ENCODE measurements at places on chromosomes 11 and 22.
A peak's percentile ranks its signal among the peaks of the same experiment; 100 is the strongest.

GRCh38 chr11:75627906-75628668 is 40.8 kb downstream of the MAP6 start:
- no peak for DNase-seq

DNA sequence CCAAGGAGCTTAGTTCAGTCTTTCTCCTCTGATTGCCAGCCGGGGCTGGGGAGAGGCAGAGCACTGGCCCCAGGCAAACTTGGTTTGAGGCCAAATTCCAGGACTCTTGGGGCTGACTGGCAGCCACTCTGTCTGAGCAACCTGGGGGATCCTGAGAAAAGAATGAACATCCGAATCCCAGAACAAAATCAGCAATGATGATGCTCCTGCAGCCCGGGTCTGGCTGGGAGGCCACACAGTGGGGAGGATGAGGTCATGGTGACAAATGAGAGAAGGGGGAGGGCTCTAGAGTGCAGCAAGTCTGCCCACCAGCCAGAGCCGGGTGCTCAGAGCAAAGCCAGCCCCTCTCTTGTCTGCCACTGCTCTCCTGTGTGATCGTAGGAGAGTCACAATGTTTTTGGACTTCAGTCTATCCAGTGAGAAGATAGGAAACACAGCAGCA is 71.8 kb upstream of the PAX6 start:
- no peak for DNase-seq

- peak; percentile 42 for DNase-seq
These were observed 8.0 kb upstream of the SLCO2B1 start for GRCh38 chr11:75142714-75143419.

DNA sequence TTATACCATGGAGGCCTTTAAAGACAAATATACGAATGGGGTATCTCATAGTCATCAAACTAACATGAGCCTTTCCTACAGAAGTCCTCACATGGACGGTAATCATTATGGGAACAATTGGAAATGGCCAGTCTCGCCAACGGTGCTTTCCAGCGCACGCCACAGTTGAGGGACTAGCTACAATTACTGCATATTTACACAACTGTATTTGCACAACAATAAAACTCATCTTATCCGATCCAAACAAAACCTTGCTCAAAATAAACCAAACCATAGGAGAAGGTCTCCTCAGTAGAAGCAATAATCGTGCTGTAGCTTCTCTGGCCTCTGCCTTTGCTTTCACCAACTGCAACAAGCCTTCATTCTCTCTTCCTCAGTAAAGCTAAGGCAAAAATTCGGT is 5.9 kb downstream of the CADM1 start:
- no peak for DNase-seq

DNA sequence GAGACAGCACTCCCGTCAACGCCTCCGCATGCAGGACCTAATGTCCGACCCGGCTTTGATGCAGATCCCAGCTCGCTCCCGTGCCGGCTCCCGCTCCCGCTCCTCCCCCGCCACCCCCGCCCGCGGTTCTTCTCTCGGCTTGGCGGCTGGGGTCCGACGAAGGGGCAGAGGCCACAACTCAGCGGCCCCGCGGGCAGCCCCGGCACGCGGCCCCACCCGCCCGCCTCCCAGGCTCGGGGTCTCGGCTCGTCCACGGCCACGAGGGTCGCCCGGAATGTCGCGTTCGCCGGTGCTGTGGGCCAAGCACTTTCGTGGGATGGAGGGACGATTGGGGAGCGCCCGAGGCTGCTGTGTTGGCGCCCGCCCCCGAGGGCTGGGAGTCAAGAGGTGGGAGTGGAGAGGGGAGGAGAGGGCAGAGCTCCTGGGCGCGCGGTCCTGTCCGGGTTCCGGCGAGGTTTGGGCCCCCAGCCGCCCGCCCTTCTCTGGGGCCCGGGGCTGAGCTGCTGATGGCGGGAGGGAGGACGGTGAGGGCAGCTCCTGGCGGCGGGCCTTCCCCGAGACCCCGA is 5.3 kb upstream of the TBX1 start:
- DNase-seq, result no peak

GRCh38 chr11:118705111-118705741 is 25.8 kb upstream of the TREH start:
- no peak for DNase-seq

GRCh38 chr11:57071829-57072228 is 83.1 kb downstream of the OR5AK2 start:
- no peak for DNase-seq

DNA sequence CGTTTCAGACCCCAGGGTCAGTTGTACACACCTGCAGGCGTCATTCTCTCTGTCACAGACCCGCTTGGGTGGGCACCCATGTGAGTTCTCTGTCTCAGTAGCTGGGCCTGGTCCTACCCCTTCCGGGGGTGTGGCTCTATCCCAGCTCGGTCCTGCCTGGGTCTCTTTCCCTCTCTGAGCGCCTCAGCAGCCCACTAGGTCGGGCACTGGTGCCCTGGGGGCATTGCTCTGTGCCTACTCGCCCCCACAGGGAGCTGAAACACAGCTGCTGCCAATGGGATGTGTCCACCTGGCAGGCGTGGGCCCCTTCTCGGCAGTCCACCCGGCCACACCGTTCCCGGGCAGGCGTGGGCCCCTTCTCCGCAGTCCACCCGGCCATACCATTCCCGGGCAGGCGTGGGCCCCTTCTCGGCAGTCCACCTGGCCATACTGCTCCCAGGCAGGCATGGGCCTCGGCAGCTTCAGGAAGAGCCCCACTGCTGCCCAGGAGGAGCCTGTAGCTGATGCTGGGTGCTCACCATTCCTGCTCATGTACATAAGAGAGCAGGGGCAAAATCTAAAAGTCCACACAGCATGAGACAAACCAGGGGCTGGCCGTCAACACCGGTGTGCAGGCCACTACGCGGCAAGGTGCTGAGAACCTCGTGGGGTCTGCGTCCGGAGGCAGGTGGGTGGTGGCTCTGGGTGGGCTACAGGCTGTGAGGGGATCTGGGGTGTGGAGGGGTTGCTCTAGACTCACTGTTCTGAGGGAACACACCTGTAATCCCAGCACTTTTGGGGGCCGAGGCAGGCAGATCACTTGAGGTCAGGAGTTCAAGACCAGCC is 12.3 kb downstream of the MLC1 start:
- DNase-seq, result no peak

DNA sequence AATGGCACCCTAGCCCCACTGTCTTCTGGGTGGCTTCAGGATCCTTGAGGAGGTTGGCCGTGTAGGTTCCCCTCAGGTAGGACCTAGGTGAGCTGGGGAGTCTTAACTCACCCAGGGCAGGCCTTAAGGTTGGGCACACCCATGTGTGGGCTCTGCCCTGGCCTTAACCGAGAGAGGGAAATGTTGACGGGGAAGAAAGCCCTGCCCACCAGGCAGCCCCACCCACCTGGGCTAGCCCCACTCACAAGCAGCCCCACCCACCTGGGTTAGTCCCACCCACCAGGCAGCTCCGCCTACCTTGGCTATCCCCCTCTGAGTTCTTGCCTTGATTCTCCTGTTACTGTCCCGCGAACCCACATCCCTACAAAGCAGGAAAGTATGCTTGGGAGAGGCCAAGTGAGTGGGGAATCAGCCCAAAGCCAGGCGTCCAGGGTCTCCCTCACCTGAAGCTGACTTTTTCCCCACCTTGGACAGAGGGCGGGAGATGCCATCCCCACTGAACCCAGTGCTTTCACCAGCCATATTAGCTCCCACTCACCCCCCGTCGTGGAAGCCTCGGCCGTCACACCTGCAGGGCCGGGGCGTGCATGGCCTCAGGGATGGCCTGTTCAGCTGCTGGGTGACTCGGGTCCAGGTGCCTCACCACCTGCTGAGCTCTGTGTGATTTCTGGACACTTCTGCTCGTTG is at the start of gene MYEOV:
MYEOV (plus strand) TSS at position 337 of the 687 bp plus-strand sequence. CDS start 1,200 bp downstream, outside the sequence.
- no peak for DNase-seq

GRCh38 chr22:31757265-31757664 is 3.4 kb downstream of the DEPDC5 start:
- no peak for DNase-seq

DNA sequence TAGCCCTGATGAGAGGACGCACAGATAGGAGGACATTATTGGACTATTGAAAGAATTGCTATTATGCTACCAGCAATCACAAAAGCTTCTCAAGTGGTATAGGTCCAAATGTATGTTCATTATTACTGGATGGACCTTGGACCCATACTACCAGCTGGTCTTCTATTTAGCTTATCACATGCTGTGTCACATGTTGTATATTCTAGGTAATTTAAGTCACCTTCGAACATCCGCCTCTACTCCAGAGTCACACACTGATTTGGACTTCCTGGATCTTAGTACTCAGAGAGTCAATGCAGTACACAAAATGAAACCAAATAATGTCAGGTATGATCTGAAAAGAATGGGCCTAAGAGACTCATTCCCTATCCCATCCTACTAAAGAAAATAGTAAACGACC is 534.0 kb upstream of the API5 start:
- DNase-seq, result no peak

GRCh38 chr11:125514336-125515101 is 18.5 kb upstream of the FEZ1 start:
- DNase-seq, result no peak

GRCh38 chr22:48393885-48394284 is 1433.8 kb downstream of the BRD1 start:
- DNase-seq, result no peak

GRCh38 chr11:118343981-118344515 is at the start of gene CD3G:
CD3G (plus strand) TSS chr11:118344344; CDS start chr11:118344424, 80 bp downstream.
- no peak for DNase-seq

GRCh38 chr11:45031912-45032519 is 81.3 kb upstream of the TP53I11 start:
- DNase-seq, result no peak

GRCh38 chr11:30585892-30586250 is 282 bp downstream of the MPPED2 start:
- no peak for DNase-seq

DNA sequence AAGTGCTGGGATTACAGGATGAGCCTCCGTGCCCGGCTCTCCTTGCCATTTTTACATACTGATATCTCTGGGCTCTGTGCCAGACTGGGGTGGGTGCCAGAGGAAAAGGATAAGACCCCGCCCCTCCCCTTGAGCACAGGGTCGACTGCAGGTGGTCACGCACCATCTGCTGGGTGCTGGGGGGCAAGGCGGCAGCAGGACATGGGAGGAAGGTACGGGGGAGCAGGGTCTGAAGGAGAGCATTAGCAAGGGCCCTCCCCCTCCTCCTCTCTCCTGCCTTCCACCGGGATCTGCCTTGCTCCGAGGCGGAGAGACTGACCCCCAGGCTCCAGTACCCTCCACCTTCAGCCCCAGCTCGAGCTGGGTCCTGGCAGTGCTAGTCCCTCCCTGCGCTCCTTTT is 9.7 kb upstream of the PGA3 start:
- no peak for DNase-seq

Measured in epithelial cell of proximal tubule (primary cell).